ENCODE measurements at places on chromosomes 11 and 22.

GRCh38 chr11:19792510-19792909 is 79.9 kb downstream of the NAV2 start:
- DNase-seq, result no peak

- no peak for DNase-seq
Observed at GRCh38 chr11:121626980-121627379, 174.2 kb upstream of the SORL1-AS1 start.

DNA sequence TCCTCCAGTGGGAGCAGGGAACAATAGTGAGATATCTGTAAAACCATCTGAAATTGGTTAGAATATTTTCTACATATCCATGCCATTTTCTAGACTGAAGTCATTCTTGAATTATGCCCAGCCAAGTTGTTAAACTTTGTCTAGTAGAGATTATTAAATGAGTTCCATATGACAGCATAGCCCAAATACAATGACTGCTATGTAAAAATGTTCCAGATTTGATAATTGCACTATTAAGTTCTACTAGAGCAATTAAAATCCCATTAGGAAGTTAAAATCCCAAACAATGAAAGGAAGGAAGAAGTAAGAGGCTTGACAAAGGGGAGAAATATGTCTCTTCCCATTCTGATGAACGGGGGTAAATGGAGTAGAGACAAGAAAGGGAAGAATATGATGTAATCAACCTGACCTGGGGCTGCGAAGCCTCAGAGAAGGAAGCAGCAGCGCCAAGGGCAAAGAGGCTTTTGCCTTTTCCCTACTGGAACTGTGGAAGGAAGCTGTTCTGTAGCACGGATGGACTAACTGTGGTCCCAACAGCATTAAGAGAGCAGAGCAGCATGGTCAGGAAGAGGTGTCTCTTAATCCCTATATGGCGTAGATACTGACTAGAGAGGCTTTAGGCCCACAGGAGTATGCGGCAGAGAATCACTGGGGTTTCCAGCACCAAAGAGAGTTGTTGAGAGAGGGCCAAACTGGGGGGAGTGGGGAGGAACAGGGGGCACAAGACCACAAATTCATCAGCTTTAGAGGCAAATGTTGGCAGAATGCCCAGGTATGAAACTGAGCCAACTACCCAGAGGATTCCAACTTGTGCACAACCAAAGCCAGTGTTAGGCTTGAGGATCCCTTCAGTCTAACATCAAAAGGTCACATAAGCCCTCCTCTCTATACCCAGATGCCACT is 26.7 kb downstream of the RRP8 start:
- DNase-seq, result no peak

DNA sequence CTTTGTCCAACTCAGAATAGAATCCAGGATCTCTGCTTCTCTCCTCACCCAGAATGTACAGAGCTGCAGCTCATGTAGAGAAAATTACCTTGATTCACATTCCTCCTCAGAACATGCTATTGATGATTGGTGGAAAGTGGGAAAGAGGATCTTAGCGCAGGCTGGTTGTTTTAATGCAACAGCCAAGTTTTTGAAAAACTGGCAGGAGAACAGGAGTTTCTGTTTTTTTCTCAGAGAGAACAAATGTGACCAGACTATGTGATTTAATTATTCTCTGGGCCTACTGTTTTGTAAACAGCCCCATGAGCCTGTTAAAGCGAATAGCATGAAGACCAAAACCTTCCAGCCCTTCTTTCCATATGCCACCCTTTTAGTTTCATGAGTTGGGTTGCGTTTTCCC is 19.1 kb upstream of the IL18BP start:
- DNase-seq, result no peak

DNA sequence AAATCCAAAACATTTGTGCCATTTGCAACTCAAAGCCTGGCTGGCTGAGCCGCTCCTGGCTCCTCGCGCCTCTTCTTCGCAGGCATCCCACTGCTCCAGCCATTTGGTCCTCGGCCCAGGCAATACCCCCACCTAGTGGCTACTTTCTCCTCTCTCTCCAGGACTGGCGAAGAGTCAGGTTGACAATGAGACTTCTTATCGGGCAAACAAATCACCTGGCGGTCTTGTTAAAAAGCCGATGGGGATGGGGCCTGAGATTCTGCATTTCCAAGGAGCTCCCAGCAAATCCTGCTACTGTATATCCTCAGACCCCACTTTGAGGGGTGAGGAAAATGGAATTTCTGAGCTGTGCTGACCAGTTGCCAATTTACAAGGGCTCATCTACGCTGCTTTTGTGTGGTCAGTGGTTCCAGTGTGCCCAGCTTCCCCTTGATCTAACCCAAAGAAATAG is 89.0 kb downstream of the ISX start:
- no peak for DNase-seq

DNA sequence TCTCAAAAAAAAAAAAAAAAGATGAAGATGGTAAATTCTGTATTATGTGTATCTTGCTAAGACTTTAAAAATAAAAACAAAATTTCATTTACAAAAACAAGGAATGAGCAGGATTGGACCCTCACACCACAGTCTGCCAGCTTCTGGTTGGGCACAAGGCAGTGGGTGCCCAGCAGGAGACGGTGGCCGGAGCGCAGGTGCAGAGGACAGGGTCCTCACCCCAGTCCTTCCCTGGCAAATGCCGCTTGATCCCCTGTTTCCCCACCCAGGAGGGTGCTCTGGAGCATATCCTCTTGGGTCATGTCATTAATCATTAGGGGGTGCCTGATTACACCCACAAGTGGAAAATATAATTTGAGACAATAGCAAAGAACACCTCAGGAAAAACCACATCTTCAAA is 31.2 kb downstream of the SHANK2 start:
- no peak for DNase-seq

GRCh38 chr22:49627217-49628181 is 200.2 kb downstream of the BRD1 start:
- DNase-seq, result no peak

- DNase-seq, result no peak
Observed at GRCh38 chr11:77560605-77561004, 29.1 kb upstream of the AQP11 start.

DNA sequence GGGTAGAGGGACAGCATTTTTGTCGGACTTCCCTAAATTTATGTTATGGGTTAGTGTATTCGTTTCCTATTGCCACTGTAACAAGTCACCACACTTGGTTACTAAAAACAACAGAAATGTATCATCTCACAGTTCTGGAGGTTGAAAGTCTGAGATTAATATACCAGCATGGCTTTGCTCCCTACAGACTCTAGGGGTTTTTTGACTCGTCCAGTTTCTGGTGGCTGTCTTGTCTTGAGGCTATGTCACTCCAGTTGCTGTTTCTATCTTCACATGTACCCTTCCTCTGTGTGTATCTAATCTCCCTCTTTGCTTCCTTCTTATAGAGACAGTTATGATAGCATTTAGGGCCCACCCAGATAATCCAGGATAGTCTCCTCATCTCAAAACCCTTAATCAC is 9.1 kb upstream of the CCDC179 start:
- DNase-seq, result no peak

DNA sequence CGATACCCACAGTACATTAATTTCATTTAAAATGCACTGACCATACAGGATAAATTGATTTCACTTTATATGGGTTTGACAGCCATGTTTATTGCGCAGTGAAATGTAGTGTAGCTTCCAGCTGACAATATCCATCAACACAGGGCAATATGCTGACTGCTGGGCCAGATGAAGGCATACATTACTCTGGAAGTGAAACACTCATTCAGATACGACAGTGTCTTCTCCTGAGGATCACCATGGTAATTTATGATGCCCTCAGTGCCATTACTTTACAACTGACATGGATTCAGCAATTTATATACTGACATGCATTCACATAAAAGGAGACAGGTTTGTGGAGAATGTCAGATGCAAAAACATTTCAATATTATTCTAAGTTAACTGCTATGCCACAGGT is 365.1 kb downstream of the SOX6 start:
- DNase-seq, result no peak

GRCh38 chr22:24125941-24126340 is 55.3 kb upstream of the SUSD2 start:
- DNase-seq, result no peak

DNA sequence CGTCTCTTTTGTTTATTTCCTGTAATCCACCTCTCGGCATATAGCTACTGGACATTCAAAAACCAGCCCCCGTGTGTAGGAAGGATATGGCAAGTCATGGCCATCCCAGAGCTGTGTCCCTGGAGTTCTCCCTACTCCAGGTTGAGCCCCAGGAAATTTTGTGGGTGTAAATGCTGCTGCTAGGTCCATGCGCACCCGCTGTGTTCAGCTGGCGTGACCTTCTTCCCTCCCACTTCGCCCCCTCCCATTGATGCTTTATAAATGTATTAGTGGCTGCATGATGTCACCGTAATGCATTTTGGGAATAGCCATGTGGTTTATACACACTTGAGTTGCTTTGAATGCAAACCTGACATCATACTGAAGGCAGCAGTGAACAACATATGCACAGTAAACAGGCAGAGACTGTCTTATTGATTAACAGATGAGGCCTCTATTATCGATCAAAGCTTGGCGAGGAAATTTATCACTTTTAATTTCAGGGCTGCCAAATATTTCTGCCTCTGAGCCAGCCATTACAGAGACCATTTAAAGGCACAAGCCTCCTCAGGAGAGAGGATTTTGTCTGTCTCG is 113.6 kb upstream of the NNMT start:
- DNase-seq, result no peak

DNA sequence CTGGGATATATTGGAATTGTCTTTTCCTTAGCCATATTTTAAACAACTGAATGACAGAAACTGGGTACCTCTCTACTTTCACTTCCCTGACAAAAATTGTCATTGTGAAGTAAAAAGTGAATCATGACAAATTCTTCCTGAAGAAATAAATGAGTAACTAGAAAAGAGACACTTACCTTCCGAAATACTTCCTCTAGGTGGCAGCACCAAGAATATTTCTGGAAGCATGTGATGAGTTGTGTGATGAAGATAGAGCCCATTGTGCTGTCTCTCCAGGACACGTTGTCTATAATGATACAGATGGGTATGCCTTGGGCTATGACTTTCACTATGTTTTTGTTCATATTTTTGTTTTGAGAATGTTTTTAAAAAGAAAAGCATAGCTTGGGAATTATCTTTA is 21.5 kb downstream of the CASP4 start:
- no peak for DNase-seq

GRCh38 chr11:117238221-117238620 is 5.8 kb downstream of the RNF214 start:
- no peak for DNase-seq

- no peak for DNase-seq
Observed at GRCh38 chr22:45515676-45516075, 13.0 kb downstream of the FBLN1 start.

DNA sequence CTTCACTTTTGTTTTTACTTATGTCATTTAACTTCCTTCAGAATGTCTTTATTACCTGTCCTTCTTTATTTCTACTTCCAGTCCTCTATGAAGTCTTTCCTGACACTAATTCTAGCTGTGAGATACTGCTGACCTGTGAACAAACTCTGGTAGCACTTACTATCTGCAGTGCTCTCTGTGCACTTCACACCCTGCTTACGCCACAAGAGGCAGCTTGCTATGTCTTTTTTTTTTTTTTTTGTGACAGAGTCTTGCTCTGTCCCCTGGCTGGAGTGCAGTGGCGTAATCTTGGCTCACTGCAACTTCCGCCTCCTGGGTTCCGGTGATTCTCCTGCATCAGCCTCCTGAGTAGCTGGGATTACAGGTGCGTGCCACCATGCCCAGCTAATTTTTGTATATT is 10.7 kb downstream of the STIM1 start:
- DNase-seq, result no peak

DNA sequence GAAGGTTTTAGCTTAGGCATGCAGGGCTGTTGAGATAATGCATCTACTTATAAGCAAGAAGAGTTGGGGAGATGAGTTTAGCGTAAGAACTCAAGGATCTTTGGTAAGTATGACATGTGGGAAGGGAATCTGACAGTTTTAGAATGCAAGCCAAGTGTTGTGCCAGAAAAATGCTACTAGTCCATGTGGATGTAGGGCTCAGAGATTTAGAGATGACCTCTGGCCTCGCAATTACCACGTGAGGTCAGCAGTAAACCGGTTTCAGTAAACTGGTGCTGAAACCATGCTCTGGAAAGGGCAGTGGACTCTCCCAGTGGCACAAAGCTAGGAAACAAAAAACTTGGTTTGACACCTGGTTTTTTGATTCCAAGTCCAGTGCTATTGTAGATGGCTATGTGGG is 18.9 kb downstream of the MRPL16 start:
- no peak for DNase-seq

GRCh38 chr22:20244691-20245576 is 23.2 kb downstream of the RTN4R start:
- DNase-seq, result peak; percentile 46

- DNase-seq, result no peak
Observed at GRCh38 chr11:117786135-117786870, 10.7 kb downstream of the DSCAML1 start.

- peak; percentile 5 for DNase-seq
Observed at GRCh38 chr11:69912161-69912910, 93.1 kb upstream of the FGF3 start.

DNA sequence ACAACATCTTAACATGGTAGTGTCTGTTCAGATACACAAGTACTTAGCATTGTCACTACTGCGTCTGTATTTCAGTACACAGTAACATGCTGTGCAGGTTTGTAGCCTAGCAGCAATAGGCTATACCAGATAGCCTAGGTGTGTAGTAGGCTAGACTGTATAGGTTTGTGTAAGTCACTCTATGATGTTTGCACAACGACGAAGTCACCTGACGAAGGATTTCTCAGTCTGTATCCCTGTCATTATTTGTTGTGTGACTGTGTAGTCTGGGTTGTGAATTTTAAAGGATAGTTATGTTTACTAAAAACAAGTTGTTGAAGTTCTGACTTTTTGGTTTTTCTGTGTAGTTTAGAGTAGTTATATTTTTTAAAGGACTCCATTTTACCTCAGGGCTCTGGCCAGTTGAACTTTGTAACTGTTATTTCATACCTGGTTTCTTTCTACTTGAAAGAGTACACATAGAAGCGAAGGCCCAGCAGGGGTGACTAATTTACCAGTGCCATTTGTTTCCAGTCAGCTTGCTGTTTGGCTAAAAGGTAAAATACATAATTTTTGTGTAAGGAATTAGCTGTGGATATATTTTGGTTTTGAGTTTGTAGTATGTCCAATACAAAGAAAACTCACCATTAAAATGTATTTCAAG is 72.3 kb downstream of the PPP6R3 start:
- DNase-seq, result no peak

- DNase-seq, result no peak
Observed at GRCh38 chr11:63583357-63583677, 20.1 kb upstream of the PLAAT2 start.

DNA sequence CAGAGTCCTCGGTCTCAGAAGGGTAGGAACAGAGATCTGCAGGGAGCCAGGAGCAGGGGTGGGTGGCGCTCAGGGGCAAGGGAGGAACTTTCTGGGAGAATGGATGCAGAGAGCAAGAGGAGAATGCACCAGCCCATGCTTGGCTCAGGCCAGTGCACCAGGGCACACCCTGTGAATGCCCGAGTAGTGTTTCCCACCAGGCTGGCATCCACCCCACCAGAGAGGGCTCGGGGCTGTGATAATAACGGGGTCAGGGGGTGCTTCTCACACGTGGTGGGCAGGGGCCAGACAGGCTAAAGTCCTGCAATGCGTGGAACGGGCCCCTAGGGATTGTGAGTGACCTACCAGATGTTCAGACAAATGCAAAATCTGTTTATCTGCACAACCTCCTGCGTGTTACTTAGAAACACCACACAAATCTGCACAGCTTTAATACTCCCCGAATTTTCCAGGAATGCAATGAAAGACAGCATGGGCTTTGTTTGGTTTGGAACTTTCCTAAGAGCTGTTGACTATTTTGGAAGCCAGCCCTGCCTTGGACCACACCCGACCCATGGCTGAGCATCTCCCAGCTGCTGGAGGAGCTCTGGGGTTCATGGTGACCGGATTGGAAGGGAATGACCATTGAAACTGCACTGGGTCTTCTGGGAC is 368.3 kb downstream of the SHANK2 start:
- no peak for DNase-seq

GRCh38 chr11:112318184-112318591 is 57.5 kb upstream of the PLET1 start:
- DNase-seq, result no peak

All from activated naive CD4-positive, alpha-beta T cell treated with anti-CD3 and anti-CD28 coated beads, Interleukin-2, amount 50 U/mL, for 16 hours (primary cell).